ENCODE measurements at places on chromosomes 1 and 21. TPM values are rescaled to one million over a fixed set of nuclear protein-coding genes. Genes with fewer than 3 reads are reported as not detected.

DNA sequence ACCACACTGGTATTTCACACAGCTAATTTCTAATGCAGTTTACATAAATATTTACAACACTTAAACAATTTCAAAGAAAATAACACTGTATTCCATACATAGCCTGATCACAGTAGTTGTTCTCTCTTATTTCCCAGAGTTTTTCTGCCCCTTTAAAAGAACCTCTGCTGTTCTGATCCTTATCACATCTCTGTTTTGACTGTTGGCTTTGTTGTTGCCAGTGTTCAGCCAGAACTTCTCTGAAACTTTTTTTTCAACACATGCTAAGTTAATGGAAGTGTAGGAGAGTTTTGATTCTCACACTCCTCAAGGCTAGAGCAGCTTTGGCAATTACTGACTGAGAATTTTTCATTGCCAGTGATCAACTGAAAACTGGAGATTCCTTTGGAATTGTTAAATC, 11.1 kb downstream of the SELE start:
- no peak for DNase-seq

DNA sequence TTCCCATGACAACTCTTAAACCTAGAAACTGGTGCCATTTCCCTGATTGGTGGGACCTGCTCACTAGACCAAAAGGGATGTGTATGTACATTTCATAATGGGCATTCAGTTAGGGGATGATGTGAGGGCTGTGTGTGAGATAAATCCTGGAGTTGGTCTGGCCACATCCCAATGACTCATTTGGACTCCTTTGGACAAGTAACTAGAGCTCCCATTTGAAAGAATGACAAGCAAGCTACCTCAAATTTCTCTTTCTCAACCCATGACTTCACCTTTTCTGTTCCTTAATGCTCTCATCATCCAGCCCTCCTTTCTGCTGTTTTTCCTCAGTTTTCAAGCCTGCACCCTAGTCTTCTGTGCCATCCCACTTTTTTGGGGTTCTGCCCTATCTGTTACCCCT, 27.9 kb downstream of the EBNA1BP2 start:
- no peak for DNase-seq

DNA sequence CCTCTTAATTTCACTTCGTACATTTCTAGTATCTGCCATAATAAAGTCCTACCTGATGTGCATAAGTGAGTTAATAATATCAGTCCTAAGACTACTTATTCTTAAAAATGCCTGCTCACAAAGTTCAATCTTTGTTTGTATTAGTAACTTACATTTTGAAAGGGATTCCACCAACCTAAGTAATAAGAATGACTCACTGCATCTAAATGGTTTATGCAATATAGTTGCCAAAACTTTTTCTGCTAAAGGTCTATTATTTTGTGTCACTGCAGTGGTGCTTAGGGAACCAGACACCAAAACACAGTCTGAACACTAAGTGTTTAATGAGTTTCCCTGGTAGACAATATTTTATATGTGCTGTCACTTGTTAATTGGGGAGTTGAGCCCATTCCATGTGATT, 1.8 kb downstream of the ZNF669 start:
- no peak for DNase-seq

SPRR5 gene
- total RNA-seq = not detected

DHRS3 gene
- 17.7 TPM for total RNA-seq

HCN3 gene
- 5.1 TPM for total RNA-seq

All from H7 (cell line).